Umbilical cord (tissue), 2 donors: ENCODE measurements at places on chromosomes 1 and 21. TPM values are rescaled to one million over a fixed set of nuclear protein-coding genes. Genes with fewer than 3 reads are reported as not detected.

Gene EXTL1
- total RNA-seq: 0.48 TPM

Gene S100A16
- total RNA-seq: 40.0 TPM

Gene PTPN22
- 3.1 TPM for total RNA-seq

Gene NAV1
- total RNA-seq: 36.1 TPM

Gene IL20
- total RNA-seq: 2.2 TPM

Gene MCOLN2
- not detected for total RNA-seq

Gene AMIGO1
- 7.9 TPM for total RNA-seq

Gene XKR8
- total RNA-seq: 3.9 TPM

Gene KIAA0040
- 6.3 TPM for total RNA-seq

Gene FAM72B
- total RNA-seq: 3.6 TPM

Gene TIMM17A
- total RNA-seq: 21.9 TPM

Gene PTPRU
- 35.2 TPM for total RNA-seq

Gene OR2T11
- total RNA-seq: 0.48 TPM

Gene FBXO28
- total RNA-seq: 37.3 TPM

Gene RIPK4
- total RNA-seq: 9.4 TPM

Gene NCMAP
- total RNA-seq: 1.9 TPM

Gene HP1BP3
- 393 TPM for total RNA-seq

Gene CFAP45
- 13.2 TPM for total RNA-seq

Gene KRTAP12-2
- total RNA-seq: not detected

Gene OR6N1
- total RNA-seq: 2.2 TPM

Gene MYBPH
- total RNA-seq: not detected
